ENCODE measurements at places on chromosomes 3 and 15.

- DNase-seq, result no peak
Measured at GRCh38 chr3:172096881-172097420, 57.6 kb downstream of the FNDC3B start.

- DNase-seq, result no peak
Measured at GRCh38 chr3:127212231-127212630, 19.3 kb downstream of the PRR23E start.

DNA sequence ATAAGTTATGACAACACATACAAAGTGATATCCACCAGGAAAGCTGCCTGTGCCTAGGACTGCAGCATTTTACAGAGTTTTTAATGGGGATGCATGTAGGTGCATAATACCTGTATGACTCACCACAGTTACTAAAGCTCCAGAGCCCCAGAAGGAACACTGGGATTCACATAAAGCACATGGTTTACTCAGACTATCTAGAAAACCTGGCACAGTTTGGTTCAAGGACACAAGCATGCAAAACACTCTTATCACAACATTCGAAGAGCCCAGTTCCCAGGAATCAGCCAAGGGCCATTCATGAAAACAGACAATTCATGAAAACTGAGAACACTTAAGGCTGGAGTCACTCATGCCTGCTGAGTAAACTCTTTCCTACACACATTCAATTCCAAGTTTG lies 261.0 kb downstream of the PYDC2 start:
- DNase-seq, result no peak

DNA sequence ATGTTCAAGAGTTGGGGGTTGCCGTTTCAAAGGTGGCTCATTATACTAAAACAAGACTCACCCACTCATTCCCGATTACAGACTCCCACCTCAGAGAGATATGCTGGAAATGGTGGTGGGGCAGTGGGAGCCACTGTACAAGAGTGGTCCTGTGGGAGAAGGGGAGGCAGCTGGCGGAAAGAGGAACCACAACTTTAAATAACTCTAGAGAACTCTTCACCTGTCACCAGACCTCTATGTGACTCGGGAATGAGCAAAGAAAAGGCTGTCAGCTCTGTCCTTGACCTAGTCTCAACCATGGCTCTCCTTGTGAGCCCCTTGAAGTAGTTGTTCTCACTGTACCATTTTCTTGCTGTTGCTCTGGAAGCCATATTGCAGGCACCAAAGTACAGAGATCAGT lies 293.8 kb downstream of the CHST2 start:
- DNase-seq, result no peak

DNA sequence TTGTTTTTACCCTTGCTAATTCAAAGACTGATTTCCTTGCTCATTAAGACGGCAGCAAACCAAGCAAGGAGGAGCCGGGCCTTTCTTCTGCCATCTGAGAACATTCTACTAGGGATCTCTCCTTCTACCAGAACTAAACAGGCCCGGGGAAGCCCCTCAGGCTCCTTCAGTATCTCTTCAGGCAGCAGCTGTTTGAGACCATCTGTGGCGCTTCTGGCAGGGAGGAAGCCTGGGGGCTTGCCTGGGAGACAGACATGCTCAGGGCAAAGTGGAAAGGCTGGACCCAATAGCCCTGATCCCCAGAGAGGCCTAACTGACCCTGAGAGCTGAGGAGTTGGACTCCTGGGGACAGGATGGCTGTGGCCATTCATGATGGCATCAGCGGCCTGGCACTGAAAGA lies 67.9 kb downstream of the FEM1B start:
- no peak for DNase-seq

GRCh38 chr3:17032407-17033034 lies 147.8 kb downstream of the PLCL2 start:
- peak; percentile 24 for DNase-seq

DNA sequence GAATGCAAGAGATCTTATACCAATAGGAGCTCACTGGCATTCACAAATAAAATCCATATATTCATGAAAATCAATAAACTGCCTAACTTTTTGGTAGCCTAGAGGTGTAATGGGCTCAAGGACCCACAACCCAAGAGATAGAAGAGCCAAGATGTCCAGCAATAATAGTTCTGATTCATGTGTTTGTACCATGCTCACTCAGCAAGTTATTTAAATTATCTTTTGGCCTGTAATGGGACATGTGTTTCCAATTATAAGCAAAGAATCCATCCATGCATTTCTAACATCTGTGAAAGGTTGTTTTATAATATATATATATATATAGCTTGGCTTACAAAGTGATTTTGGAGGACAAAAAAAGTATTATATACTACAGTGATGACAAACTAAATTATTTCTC lies 29.7 kb upstream of the SHC4 start:
- no peak for DNase-seq

GRCh38 chr3:54951405-54951804 lies 23.5 kb upstream of the LRTM1 start:
- peak; percentile 71 for DNase-seq

- DNase-seq, result no peak
Measured at GRCh38 chr3:41508063-41508696, 308.9 kb downstream of the CTNNB1 start.

DNA sequence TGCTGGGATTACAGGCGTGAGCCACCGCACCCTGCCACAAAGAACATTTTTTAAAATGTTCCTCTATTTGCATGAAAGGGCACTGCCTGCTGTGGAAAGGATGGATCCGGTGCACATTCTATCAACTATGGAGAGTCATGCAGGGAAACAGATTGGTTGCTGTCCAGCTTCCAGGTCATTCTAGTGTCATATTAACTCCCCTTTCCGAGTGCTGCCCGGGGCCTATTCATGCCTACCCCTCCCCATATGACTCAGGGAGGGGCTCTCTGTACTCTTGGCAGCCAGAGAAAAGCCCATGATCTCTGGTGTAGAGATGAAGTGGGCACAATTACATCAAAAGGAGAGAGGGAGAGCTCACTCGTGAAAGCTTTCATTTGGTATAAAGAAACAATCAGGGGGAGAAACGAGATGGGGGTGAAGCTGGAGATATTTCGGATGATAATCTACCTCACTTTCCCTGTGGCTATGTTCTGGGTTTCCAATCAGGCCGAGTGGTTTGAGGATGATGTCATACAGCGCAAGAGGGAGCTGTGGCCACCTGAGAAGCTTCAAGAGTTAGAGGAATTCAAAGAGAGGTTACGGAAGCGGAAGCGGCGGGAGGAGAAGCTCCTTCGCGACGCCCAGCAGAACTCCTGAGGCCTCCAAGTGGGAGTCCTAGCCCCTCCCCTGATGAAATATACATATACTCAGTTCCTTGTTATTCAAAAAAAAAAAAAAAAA lies 16.1 kb upstream of the AHSG start:
- DNase-seq, result no peak

- peak; percentile 82 for DNase-seq
Measured at GRCh38 chr3:49869525-49870126, at the start of gene CAMKV. Gene CAMKV (minus strand): TSS chr3:49869906. CDS start chr3:49862388, 7,518 bp downstream.

GRCh38 chr15:39885099-39885777 lies 34.8 kb downstream of the GPR176 start:
- no peak for DNase-seq

DNA sequence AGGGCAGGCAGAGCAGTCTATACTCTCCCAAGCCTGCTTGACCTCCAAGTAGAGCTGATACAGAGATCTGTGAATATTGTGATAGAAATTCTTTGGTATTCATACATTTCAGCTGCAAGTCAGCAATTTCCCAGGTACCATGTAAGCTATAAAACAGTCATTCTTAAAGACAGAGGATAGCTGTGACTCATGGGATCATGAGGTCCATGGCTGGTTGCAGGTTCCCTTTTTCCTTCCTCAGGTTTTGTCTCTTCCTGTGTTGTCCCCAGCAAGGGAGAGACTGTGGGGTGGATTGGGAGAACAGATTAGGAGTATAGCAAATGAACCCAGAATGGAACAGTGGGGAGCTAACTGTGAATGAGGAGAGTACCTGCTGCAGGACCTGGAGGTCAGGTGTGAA lies 5.4 kb upstream of the P4HTM start:
- DNase-seq, result no peak

DNA sequence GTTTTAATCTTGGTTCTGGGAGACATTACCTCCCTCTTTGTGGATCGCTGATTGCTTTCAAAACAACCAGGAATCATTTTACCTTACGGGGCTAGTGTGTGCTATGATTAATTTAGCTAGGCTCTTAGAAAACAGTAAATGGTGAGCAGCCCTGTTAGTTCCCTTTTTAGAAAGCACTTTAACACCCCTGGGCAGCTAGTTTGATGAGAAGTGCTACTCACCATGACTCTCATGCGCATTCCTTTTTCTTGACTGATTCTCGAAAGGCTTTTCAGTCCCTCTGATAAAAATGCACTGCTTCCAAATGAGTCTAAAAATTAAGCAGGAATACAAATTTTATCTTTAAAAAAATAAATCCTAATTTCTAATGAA lies 75.3 kb upstream of the LEKR1 start:
- DNase-seq, result no peak

- DNase-seq, result no peak
Measured at GRCh38 chr3:30522476-30522875, 83.9 kb upstream of the TGFBR2 start.

DNA sequence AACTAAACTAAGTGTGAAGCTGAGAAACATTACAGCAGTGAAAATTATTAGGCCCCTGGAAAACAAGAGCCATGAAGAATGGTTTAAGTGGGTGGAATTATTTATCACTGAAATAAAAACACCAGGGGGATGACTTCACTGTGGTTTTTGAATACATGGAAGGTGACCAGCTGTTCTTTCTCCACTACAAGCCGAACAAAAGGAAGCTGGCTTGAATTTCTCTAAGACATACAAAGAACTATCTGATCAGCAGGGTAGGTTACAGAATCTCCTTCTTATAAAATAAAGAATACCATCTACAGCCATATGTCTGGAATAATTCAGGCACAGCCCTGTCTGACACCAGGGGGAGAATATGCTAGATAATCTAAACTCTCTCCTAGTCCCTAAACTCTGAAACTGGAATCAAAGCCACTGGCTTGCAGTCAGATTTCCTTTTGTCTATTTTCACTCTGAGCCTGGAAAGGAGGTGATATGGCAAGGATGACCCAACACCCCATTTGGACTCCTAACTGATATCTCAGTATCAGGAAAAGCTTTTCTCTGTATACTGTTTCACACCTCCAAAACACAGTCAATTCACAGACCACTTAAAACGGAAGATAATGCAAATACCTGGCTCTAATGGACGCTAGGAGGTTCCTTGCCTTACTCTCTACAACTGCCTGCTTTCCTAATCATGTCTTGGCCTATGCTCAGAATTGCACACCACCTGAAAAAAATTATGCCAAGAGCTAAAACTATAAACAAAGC lies 31.2 kb downstream of the SPATA12 start:
- no peak for DNase-seq

- DNase-seq, result no peak
Measured at GRCh38 chr3:186184021-186184420, 75.1 kb upstream of the ETV5 start.

DNA sequence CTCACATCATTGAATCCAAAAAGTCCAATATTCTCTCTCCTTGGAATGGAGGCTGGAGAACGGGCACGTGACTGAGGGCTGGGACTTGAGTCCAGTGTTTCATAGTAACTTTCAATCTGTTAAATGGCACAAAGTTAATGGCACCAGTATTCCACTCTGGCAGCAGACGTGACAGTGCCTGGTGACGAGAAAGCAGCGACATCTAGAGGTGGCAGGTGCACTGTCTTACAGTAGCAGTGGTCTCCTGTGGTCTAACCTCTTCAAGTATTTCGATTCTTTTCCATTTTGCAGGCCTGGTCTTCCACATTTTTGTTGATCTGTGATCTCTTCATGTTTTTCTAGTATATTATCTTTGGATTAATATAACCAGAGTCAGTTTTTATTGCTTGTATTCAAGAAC lies 107.1 kb downstream of the OXSM start:
- no peak for DNase-seq

DNA sequence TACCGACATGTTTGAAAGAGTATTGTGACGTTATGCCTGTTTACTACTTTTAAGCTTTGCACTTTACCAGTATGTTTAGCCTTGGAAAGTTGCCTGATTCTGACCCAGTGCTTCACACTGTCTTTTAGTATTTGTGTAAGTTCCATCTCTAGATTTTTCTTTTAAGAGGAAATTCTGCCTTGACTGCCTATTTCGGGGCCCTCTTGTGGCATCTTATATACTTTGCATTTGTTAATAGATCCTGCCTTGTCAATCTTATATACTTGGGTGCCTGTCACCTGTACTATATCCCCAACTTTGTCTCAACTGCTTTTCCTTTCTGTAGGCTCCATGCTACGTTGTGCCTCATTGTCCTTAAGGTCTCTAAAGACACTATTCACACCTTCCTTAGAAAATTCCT lies 244.6 kb downstream of the STXBP5L start:
- DNase-seq, result no peak

DNA sequence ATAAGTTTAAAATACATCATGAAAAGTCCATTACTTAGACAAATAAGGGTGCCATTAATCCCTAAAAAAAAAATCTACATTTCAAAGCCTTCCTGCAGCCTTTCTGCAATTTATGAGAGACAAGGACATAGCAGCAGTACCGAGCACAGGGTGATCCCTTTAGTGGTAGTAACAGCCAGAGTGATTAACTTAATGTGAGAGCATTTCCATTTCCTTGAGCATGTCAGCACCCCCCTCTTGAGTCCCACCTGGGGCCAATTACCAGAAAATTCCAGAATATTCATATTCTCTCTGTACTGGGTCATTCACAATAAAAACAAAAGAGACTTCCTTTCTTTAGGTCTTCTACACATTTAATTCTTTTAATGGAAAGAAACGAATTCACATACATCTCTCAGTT lies 546.9 kb upstream of the CCDC54 start:
- DNase-seq, result no peak

DNA sequence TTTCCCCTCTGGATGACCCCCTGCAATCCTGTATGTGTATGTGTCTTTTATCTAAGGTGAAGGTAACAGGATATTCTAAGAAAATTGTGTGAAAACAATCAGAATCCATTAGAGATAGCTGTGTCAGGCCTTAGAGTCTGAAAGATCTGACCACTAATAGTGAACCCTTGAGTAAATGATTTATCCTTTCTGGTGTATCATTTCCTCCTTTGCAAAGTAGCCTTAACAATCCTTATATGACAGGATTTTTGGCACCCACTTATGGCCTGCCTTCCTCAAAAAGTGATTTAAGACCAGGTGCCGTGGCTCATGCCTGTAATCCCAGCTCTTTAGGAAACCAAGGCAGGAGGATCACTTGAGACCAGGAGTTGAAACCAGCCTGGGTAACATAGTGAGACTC lies 110.2 kb downstream of the RBPMS2 start:
- no peak for DNase-seq

DNA sequence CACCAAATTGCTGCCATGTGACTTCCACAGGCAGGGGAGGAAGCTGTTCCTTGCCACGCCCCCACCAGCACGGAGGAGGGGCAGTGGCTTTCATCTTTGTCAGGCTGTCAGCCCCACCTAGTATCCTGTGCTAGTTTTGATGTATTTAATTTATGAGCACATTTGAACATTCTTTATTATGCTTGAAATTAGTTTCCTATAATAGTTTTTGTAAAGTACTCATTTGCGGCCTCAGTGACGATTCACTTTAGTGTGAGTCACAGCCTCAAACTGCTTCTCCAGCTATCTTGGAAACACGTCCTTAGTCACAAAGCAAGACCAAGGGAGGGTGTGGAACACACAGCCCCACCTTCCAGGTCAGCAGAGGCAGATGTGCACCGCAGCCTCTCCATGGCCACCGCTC lies 239.9 kb upstream of the ATP10A start:
- DNase-seq, result no peak

- no peak for DNase-seq
Measured at GRCh38 chr15:56984681-56985481, 66.4 kb downstream of the TCF12 start.

GRCh38 chr3:168154089-168154488 lies 58.4 kb upstream of the GOLIM4 start:
- no peak for DNase-seq

All from spinal cord (tissue), 10 donors.